ENCODE measurements at places on chromosomes 4 and X.

GRCh38 chr4:128287141-128287870 is at the start of gene PGRMC2:
Gene PGRMC2 (minus strand): TSS chr4:128287813. CDS start chr4:128287790, 23 bp downstream.
- no peak for DNase-seq

- DNase-seq, result peak; percentile 45
Measured at GRCh38 chr4:26459054-26459755, 31.1 kb downstream of the CCKAR start.

DNA sequence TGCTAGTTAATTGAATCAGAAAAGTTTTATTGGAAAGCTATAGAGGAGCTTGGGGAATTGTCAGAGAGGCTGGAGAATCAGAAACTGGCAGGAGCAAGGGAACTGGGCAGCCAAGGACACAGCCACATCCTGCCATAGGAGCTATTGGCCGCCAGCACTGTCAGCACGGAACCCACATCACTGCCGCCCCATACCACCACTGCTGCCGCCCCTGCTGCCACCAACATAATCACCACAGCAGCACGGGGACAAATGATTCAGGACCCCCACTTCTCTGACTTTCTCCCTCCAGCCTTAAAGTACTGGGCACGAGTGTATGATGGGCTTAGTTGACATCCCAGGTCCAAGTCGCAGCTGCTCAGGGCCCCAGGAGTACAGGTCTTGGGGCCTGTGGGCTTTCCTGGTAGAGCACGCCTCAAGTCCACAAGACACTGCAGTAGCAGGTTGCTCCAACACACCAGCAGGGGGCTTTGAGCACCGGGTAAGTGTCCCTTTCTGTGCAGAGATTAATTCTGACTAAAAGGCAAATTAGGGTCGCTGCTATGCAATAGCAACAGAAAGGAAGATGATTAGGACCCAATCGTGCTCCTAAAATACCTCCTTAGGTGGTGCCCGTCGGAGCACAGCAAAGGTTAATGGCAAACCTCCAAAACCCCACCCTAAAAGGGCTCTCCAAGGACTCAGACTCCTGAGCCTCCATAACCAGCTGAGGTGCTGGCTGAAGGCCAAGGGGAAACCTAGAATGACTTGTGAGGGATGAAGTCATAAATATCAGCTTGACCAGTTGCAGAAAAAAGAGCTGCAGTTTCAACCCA is 6.9 kb downstream of the PJA1 start:
- no peak for DNase-seq

DNA sequence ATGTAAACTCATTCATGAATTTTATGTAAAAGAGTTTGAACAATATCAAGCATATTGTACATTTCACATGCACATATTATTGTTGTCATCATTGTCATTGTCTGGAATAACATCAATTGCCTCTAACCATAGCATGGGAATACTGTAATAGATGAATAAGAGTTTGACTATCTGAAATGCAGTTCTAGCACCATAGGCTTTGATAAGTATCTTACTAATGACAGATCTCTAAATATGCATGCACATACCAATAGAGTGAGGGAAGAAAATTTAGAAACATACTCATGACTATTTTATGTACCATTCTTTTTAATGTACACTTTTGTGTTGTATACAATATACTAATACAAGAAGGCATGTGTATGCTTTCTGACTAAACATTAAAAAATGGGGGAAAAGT is 161.6 kb upstream of the SPRY1 start:
- DNase-seq, result no peak

GRCh38 chr4:76441881-76442280 is 6.9 kb downstream of the SHROOM3 start:
- no peak for DNase-seq

- DNase-seq, result peak; percentile 21
Measured at GRCh38 chr4:102503301-102503746, 2.2 kb downstream of the NFKB1 start.

- DNase-seq, result no peak
Measured at GRCh38 chrX:37846141-37846540, 1.2 kb downstream of the DYNLT3 start.

GRCh38 chr4:88217169-88217568 is 58.7 kb upstream of the ABCG2 start:
- DNase-seq, result no peak

DNA sequence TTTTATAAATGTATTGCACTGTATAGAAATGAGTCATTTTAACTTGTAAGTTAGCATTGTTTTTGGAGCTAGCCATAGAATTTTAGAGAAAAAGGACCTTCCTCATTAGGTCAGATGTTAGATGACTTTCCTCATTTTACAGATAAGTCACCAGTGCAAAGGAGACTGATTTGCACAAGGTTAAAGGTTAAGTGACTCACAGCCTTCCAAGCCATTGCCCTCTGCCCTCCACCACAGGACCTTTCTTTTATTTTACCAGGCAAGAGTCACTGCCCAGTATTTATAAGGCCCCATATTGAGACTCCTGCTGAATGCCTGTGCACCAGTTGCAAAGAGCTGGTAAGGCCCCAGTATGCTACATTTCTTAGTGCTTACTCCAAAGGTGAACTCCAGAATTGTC is 4.2 kb upstream of the ABCG2 start:
- DNase-seq, result no peak

GRCh38 chrX:34849371-34849770 is 93.2 kb upstream of the FAM47B start:
- DNase-seq, result no peak

- DNase-seq, result no peak
Measured at GRCh38 chr4:140260227-140260626, 106.2 kb upstream of the MAML3 start.

DNA sequence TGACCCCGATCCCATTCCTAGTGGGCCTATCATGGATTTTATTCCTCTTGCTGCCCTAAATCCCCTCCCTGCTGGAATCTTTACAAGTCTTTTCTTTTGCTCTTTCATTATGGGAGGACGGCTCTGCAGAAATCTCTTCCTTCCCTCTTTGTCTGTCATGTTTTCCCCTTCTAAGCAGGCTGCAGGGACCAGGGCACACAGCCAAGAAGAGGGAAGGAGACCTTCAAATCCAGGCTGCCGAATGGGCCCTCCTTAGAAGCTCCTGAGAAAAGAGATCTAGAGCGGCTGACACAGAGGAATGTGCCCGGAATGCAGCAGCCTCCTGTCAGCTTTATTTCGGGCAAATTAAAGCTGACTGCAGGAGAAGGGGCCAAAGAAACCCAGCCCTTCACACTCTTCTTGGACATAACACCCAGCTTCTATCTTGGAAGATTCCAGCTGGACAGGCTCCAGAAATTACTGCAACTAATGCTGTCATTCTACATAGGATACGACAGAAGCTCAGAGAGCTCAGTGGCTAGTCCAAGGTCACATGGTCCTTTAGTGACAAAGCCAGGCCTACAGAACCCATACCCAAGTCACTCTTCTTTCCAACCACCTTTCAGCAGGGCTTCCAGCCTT is 187.8 kb upstream of the NHS start:
- DNase-seq, result no peak

- DNase-seq, result no peak
Measured at GRCh38 chr4:73978886-73979285, 2.9 kb downstream of the PF4 start.

DNA sequence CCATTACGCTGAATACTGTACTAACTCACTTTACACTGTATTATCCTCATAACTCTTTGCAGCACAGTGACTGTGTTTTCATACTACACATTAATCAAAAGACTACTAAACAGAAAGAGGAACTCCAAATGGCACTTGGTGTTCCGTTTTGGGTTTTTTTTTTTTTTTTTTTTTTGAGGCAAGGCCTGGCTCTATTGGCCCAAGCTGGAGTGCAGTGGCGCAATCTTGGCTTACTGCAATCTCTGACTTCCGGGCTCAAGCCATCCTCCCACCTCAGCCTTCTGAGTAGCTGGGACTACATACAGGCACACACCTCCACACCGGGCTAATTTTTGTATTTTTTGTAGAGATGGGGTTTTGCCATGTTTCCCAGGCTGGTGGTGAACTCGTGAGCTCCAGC is 10.7 kb downstream of the KLHL8 start:
- peak; percentile 11 for DNase-seq

GRCh38 chr4:102094481-102094880 is 250.8 kb downstream of the SLC39A8 start:
- no peak for DNase-seq

DNA sequence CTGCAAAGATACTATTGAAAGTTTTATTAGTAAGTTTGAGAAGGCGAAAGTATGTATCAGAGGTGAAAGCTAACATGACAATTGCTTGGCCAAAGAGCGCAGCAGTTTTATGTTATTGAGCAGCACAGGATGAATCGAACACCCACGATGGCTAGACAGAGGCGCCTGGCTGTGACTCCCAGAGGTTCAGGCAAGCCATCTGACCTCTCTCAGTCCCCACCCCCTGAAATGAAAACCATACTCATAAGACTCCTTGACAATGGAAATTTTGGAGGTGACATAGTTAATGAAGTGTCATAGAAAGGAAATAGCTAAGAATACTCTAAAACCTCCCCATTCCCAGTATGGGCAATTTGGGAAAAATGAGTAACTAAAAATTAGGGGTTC is 70.6 kb downstream of the MGST2 start:
- no peak for DNase-seq

DNA sequence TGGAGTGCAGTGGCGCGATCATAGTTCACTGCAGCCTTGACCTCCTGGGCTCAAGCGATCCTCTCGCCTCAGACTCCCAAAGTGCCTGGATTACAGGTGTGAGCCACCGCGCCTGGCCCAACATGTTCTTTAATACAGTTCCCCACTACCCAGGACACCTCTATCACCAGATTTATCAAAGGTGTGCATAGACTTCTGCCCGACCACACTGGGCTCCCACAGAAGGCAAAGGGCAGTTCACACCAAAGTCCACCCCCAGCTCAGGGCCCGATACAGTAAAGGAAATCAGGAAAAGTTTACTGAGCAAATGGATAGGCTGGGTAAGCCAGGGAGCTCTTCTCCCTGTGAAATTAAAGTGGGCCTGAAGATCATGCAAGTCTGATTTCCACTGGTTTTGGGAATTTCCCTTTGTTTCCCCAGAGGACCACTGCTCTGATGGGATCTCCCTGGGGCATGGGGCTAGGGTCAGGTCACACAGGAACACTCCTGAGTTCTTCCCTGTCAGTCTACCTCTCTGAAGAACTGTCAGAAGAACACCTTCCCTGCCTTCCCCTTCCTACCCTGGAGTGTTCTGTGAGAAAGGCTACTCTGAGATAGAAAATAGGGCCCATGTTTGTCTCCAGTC is 17.7 kb upstream of the PIM2 start:
- DNase-seq, result no peak

GRCh38 chrX:136879001-136879687 is 1.4 kb downstream of the RBMX start:
- DNase-seq, result peak; percentile 32

- no peak for DNase-seq
Measured at GRCh38 chr4:85474356-85474755, 594 bp upstream of the ARHGAP24 start.

GRCh38 chr4:83535520-83536361 is at the start of gene GPAT3:
Gene GPAT3 (plus strand): TSS chr4:83536108. CDS start chr4:83536623, 515 bp downstream.
- peak; percentile 58 for DNase-seq

- no peak for DNase-seq
Measured at GRCh38 chr4:52919461-52919860, 57.3 kb downstream of the RASL11B start.

DNA sequence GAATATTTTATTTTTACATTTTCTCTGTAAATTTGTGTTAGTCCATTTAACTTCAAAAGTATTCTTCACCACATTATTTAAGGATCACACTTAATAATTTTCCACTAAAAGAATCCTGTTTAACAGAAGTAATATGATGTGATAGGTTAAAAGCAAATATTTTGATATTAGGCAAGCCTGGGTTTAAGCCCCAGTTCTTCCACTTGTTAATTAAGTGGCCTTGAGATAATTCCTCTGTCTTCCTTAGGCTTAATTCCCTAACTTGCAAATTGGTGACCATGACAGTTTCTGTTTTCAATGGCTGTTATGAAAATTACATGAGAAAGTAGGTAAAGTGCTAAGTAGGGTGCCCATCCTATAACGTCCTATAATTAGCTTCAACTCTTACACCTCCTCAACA is 129.9 kb upstream of the ATOH1 start:
- DNase-seq, result no peak

DNA sequence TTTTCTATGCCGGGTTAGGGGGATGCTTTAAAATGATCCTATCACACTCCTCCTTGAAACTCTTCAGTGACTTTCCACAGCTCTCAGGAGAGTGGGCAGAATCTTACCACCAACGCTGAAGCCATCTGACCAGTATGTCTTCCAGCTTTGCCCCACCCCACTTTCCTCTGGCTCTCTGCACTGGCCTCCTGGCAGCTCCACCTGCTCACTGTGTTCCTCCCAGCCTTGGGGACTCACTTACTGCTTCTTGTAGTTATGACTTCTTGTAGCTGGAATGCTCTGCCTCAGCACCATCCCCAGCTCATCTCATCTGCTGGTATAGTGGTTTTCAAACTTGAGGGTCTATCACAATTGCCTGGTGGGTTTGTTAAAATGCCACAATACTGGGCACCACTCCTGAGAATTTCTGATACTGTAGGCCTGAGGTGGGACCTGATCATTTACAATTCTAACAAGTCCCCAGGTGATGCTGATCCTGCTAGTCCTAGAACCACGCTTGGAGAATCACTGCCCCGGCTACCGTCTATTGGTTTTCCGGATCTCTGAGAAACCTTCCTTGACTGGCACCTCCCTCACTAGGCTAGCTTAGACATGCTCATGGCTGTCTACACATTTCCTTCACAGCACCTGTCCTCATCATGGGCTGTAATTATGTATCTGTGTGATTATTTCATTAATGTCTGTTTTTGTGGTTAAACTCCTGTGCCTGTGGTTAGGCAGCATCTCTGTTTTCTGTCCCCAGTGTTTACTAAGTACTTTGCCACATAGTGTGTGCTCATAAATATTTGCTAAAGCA is 152.2 kb downstream of the MGST2 start:
- no peak for DNase-seq

DNA sequence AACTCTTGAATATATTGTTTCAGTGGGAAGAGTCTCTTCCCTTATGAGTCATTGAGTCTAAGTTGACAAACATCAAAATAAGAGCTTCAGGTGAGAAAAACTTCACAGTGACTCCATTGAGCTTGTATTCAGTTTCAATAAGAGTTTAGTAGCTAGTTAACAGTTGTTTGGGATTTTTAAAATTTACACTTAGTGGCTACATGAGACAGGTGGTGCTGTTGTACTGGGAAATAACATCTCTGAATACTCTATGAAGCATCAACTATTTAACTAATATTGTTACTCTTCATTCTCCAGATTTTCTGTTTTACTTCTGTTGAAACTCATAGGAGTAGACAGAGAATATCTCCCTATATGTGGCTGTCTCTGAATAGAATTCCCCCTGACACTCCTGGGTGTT is 1609.1 kb downstream of the C4orf33 start:
- DNase-seq, result no peak

GRCh38 chr4:62269918-62270317 is 1069.8 kb downstream of the ADGRL3 start:
- DNase-seq, result no peak

- no peak for DNase-seq
Measured at GRCh38 chr4:123315617-123316016, 81.0 kb upstream of the SPRY1 start.

GRCh38 chr4:61864286-61864685 is 664.2 kb downstream of the ADGRL3 start:
- DNase-seq, result no peak

- no peak for DNase-seq
Measured at GRCh38 chr4:181308476-181309312, 934.5 kb upstream of the TENM3 start.

- no peak for DNase-seq
Measured at GRCh38 chr4:109232681-109233080, 69.8 kb downstream of the COL25A1 start.

- peak; percentile 52 for DNase-seq
Measured at GRCh38 chrX:136780763-136781162, at the start of gene ARHGEF6. Gene ARHGEF6 (minus strand): TSS chrX:136780932. CDS start chrX:136780882, 50 bp downstream.
